Stimulated activated memory B cell treated with anti-CD40 and anti-IgM and Interleukin-4, amounts not matched to agents 10 μg/mL and 1 μg/mL and 100 μg/mL, for 72 hours (primary cell): ENCODE measurements at places on chromosomes 16 and 17.

- no peak for ATAC-seq
Observed at GRCh38 chr17:43841282-43841681, 5.7 kb upstream of the CD300LG start.

DNA sequence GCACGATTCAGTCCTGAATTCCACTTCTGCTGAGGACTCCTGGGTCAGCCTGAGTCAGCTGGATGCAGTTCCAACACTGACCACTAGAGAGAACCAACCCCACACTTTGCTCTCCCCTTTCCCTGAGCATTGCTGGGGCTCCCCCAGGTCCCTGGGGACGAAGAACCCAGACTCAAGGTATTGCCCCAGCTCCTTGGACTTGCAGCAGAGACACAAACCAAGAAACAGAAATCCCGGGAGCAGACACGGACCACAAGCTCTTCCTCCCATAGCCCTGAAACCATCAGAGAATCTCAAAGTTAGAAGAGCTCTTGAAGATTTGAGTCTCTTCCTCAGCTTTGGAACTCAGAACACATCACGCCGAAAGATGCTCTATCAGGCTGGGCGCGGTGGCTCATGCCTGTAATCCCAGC is 678 bp upstream of the GH1 start:
- peak; percentile 79 for ATAC-seq

- peak; percentile 25 for ATAC-seq
Observed at GRCh38 chr17:41334385-41335305, 16.0 kb downstream of the KRT33A start.

DNA sequence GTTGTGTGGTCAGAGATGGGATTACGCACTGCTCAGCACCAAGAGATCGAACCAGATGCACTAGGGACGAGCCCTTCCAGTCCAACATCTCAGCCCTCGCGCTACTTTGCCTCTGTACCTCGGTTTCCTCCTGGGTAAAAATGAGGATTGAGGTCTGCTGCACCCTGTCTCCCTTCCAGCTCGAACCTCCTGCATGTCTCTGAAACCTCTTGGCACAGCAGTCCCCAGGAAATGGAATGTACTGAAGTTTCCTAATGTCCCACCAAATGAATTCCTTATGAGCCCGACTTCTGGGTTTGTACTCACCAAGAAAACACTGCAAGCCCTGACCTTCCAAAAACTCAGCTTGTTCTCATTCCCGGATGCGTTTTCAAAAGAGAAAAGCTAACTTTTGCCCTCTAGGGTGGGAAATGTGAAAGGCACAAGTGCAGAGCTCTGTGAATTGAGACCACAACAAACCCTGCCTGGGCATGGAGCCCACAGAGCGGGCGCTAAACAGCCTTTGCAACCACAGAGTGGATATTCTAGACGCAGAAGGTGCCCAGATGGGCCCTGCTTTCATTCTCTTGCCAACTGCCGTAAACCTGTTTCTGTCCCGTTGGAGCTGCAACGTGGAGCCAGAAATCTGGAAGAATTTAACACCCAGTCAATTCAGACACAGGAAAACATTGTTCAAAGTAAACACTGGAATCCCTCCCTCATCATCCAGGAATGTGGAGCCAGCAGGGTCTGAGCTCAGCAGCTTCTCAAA is 10.3 kb downstream of the CDRT4 start:
- no peak for ATAC-seq

DNA sequence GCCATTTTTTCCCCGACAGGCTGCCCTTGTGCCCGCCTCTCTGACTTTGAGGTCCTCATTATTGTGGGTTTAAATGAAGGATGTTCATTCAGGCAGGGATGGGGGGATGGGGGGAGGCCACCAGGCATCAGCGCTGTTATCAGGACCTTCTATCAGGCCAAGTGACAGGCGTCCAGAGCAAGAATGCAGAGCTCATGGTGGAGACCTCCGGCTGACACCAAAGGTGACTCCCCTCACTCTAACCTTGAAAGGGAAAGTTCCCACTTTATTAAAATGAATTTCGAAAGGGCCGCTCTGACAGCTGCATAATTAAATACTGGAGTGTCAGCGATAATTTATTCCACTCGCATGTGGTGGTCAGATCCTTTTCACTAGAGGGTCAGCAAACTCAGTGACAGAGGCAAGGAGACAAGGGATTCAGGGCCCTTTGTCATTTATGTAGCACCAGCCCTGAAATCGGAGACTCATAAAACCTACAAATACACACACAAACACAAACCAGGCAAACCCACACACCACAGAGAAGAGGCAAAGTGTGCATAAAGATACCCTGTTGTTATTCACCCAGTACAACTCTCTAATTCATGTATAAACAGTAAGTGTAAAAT is 436.0 kb downstream of the MAF start:
- ATAC-seq, result no peak

- no peak for ATAC-seq
Observed at GRCh38 chr17:70454908-70455307, 285.6 kb downstream of the KCNJ2 start.

GRCh38 chr16:55668340-55669281 is 12.8 kb downstream of the SLC6A2 start:
- no peak for ATAC-seq

DNA sequence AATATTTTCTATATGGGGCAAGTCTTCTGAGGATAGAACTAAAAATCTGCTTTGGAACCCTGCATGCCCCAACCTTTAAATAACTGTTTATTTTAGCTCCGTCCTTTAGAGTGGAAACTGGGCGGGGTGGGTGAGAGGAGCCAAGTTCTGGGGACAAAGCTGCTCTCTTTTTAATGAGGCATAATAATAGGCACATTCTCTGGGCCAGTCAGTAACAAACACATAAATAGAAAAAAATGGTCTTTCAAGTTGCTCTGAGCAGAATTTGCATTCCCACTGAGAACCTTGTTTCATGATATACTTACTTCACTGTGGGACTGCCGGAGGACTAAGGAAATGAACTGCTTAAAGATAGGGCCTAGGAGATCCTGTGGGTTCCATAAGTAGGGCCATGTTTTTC is 51.5 kb downstream of the KNOP1 start:
- no peak for ATAC-seq

DNA sequence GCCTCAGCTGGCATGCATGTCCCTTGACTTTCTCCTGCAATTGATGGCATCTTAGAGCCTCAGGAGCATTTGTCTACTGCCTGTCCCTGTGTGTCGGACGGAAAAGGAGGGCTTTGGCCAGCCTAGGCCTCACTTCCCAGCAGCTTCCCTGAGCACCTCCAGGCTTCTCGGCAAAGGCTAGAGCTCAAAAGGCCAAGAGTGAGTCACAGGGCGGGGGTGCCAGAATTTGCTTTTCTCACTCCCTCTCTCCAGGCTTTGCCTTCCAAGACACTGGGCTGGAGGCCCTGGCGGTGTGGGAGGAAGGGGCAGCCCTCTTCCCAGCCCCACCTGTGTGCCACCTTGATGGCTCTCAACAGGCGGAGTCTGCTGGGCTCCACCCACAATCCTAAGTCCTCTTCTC is 107.3 kb upstream of the MAF start:
- ATAC-seq, result no peak

DNA sequence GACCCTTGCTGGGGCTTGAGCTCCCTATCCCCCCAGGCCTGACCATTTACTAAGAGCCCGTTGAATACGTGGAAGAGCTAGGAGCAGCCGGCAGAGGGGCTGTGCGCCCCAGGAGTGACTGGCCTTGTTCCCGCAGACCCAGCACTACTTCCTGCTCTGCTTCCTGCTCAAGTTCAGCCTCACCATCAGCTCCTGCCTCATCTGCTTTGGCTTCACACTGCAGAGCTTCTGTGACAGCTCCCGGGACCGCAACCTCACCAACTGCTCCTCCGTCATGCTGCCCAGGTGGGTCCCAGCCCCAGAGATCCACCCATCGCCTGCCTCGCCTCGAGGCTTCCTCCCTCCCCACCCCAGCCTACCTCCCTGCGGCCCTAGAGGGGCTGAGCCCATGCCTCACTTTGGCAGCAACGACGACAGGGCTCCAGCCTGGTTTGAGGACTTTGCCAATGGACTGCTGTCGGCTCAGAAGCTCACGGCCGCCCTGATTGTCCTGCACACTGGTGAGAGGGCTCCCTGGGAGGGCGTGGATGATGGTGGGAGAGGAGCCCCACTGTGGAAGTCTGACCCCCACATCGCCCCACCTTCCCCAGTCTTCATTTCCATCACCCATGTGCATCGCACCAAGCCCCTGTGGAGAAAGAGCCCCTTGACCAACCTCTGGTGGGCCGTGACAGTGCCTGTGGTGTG is 17.2 kb downstream of the CASKIN2 start:
- no peak for ATAC-seq

DNA sequence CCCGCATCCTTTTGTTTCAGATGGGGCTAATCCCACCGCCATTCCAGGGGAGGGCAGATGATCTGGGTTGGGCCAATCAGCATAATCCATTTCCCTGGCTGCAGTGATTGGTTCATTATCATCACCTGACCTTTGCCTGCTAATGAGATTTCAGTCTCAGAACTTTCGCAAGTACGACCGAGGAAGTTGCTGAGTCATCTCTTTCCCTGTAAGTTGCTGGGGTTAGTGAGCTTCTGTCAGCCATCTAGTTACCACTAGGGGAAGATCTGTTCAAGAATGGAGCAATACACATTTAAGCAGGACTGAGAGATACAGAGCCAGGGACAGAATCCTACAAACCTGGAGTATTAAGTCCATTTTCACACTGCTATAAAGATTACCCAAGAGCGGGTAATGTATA is 65.3 kb upstream of the NUDT7 start:
- no peak for ATAC-seq

DNA sequence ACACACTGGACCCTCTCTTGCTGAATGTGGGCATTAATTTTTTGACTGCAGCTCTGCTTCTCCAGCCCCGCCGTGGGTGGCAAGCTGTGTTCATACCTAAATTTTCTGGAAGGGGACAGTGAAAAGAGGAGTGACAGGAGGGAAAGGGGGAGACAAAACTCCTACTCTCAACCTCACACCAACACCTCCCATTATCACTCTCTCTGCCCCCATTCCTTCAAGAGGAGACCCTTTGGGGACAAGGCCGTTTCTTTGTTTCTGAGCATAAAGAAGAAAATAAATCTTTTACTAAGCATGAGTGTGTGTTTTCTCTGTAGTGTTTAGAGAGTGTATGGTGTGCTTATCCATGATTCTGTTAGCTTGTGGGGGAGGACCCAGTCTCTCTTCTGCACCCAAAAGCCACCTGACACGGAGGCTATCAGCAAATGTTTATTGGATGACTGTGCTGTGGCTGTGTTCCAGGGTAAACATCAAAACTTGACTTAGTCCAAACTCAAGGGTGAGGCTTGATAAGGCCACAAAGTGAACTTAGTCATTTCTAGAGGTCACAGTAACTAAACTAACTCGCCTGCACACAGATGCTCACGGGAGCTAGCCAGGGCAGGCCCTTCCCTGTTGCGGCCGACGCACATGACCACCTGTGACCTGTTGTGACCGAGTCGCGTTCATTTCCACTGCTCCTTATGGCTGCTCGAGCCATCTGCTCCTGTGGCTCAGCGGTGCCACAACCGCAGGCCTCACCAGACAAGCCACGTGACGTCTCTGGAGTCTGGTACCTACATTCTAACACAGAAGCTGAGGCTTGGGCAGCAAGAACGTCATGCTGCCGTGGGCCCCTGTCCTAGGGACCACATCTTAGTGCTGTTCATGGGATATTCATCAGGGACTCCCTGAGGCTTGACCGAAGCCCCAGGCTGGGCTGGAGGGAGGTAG is 9.8 kb upstream of the MED11 start:
- peak; percentile 92 for ATAC-seq

GRCh38 chr17:74697515-74697914 is 15.2 kb downstream of the CD300LF start:
- peak; percentile 71 for ATAC-seq

DNA sequence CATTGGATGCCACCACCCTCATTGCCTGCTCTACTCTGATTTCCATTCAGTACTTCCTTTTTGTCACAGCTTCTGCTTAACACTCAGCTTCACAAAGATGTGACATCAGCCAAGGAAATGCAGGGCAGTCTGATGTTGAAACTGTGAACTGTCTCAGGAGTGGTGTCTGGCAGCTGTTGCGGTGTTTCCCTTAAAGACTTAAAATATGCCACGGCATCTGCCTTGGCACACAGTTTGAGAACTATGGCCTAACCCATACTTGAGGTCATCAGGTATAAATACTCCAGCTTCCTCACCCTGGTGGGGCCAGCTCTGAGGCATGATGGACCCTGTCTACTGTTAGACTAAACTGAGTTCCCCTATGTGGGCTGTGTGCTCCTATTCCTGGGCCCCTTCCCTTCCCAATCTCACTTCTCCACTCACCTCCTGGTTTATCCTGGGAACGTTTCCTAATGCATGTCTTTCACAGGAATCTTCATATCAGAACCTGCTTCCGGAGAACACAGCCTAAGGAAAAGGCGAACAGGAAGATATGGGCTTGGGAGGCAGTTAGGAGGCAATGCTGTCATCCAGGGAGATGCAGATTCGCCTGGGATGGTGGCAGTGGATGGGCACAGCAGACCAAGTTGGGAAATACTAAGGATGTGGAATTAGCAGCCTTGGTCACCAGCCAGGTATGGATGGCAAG is 96.5 kb downstream of the WSCD1 start:
- ATAC-seq, result no peak

- ATAC-seq, result no peak
Observed at GRCh38 chr16:66256919-66257318, 109.6 kb upstream of the CDH5 start.

DNA sequence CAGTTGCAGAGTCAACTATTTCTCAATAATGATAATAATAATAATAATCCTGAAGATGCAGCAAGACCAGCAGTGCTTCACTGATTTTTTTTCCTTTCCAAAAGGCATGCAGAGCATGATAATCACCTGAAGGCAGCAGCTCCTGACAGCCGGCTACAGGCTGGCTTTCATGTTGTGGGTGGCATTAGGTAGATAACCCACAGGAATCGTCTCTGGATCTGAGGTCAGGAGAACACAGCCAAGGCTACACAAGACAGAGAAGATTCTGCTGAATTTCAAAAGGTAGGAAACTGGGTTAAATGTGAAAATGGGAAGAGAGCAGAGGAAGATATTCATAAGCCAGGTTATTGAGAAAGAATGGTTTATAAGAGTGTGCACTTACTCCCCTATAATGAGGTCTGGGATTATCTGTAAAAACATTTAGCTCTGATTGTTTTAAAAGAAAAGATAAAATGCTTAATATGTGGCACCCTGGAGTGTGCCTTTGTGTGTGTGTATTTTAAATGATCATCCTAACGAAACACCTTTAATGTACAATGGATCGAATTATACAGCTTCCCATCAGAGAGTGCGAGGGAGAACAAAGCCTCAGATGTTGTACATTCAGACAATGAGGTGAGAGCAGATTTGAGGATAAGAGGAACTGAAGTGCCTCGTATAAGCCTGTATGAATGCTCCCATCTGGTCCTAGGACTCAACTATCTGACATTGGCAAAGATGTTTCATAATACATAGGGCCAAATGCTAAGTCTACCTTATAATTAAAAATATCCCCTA is 273.1 kb downstream of the PHKB start:
- no peak for ATAC-seq
